ENCODE measurements at places on chromosomes 13 and 19. TPM values are rescaled to one million over a fixed set of nuclear protein-coding genes. Genes with fewer than 3 reads are reported as not detected.

DNA sequence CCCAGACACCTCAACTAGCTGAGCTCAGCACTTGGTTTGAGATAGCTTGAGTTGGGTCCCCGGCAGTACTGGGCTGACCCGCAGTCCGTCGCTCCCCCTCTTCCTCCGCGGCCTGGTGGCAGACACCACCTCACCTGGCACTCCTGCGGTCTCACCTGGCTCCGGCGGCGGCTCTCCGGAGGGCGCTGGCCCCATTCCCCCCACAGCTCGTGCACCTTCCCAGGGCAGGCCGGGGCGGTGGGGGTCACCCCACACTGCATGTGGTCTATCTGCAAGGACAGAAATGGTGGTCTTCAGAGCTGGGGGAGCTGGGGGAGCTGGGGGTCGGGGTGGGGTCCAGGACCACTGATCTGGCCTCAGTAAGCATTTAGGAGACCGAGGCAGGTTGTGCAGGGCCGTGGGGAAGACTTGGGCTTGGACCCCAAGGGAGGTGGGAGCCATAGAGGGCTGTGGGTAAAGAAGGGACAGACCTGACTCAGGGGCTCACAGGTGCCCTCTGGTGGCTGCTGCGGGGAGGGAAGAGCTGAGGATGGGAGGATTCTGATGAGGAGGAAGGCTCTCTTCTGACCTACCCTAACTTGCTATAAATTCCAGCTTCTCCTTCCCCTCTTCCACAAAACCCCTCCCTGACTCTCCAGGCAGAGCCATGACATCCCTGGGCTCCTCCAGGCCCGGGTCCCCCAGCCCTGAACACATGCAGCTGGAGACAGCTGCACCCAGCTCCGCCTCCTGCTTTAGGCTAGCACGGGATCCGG, 6.7 kb upstream of the PLIN4 start:
- H3K36me3 ChIP-seq = no peaks in the 10 kb centered on the region
- H3K4me1 ChIP-seq = no peaks in the 10 kb centered on the region
- no peaks in the 10 kb centered on the region for H3K27me3 ChIP-seq
- H3K4me3 ChIP-seq = no peak overlapping the region

FAM187B gene
- total RNA-seq = not detected

PTGER1 gene
- total RNA-seq = 0.67 TPM

DNA sequence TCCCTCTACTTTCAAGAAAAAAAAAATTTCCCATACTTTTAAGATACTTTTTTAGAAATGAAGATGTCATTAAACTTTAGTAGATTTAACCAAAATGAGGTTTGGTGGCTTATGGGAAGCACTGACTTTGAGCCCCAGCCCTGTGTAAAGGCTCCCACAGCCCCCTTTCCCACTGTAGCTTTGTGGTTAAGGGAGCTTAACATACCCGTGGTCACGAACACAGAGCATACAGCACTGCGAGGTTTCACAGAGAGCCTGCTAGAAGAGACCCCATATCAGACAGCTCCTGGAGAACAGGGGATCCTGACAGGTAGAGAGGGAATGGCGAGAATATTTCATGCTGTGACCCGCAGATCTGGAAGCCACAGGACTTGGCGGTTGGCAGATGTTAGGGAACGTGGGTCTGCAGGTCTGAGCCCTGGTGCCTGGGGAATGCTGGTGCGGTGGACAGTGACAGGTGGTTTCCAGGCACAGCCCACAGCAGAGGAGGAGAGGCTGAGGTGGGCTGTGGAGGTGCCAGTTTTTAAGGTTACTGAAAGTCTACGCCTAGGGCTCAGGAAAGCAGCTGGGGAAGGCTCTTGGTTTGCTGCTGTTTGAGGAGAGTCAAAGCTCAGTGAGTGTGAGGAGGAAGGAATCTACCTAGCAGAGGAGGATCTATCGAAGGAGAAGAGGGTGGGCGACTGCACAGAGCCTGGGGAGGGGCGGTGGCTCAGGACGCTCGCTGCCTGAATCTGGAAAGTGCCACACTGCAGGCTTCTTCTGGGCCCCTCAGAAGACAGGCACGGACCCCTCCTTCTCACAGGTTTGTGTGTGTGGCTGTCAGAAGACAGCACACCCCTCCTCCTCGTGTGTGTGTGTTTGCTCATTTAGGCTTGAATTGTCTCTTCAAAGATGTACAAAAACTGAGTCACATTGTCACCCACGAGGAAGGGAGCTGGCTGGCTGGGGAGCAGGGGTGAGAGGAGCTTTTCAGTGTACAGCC, 49.9 kb downstream of the SLC7A9 start:
- H3K27me3 ChIP-seq = peaks cover 13% of the 10 kb centered on the region
- no peak for DNase-seq
- H3K36me3 ChIP-seq = no peaks in the 10 kb centered on the region

GRCh38 chr19:4528843-4529242, 6.2 kb downstream of the PLIN5 start:
- H3K4me1 ChIP-seq = no peaks in the 10 kb centered on the region
- H3K36me3 ChIP-seq = no peaks in the 10 kb centered on the region
- no peak for DNase-seq
- no peaks in the 10 kb centered on the region for H3K27me3 ChIP-seq

GRCh38 chr13:73556902-73557301, 498.1 kb downstream of the KLF5 start:
- H3K4me1 ChIP-seq = no peaks in the 10 kb centered on the region
- H3K36me3 ChIP-seq = no peaks in the 10 kb centered on the region
- no peak overlapping the region for H3K4me3 ChIP-seq
- no peak for DNase-seq
- peaks cover 6% of the 10 kb centered on the region for H3K27me3 ChIP-seq

- H3K27ac ChIP-seq = no peak overlapping the region
- no peak for DNase-seq
- H3K4me1 ChIP-seq = no peaks in the 10 kb centered on the region
- H3K36me3 ChIP-seq = no peaks in the 10 kb centered on the region
Observed at GRCh38 chr13:110156301-110157049, 150.5 kb downstream of the COL4A1 start.

GRCh38 chr19:19672816-19673215, 4.2 kb downstream of the ZNF101 start:
- no peaks in the 10 kb centered on the region for H3K27me3 ChIP-seq
- no peak overlapping the region for H3K27ac ChIP-seq
- no peak for DNase-seq
- H3K4me1 ChIP-seq = peaks cover 35% of the 10 kb centered on the region

- no peak overlapping the region for H3K4me3 ChIP-seq
- DNase-seq = no peak
- no peak overlapping the region for H3K27ac ChIP-seq
- H3K27me3 ChIP-seq = no peaks in the 10 kb centered on the region
Observed at GRCh38 chr13:73038064-73038463, 20.7 kb upstream of the KLF5 start.

TLE6 gene
- total RNA-seq = 0.45 TPM

RASA3 gene
- total RNA-seq = 6.9 TPM

GRK1 gene
- not detected for total RNA-seq

GRCh38 chr13:48784916-48785548, 131.3 kb downstream of the CYSLTR2 start:
- H3K4me1 ChIP-seq = peaks cover 5% of the 10 kb centered on the region
- no peak for DNase-seq
- H3K27me3 ChIP-seq = peaks cover 13% of the 10 kb centered on the region
- H3K36me3 ChIP-seq = peaks cover 9% of the 10 kb centered on the region
- H3K4me3 ChIP-seq = no peak overlapping the region
- H3K27ac ChIP-seq = no peak overlapping the region

GIPR gene
- 29.0 TPM for total RNA-seq

GRCh38 chr19:9877780-9878510, 42.8 kb downstream of the PIN1 start:
- H3K27me3 ChIP-seq = no peaks in the 10 kb centered on the region
- H3K4me1 ChIP-seq = peaks cover 2% of the 10 kb centered on the region
- H3K36me3 ChIP-seq = no peaks in the 10 kb centered on the region

ATP4B gene
- total RNA-seq = not detected

SIAH3 gene
- total RNA-seq = not detected

NRTN gene
- total RNA-seq = not detected

DNA sequence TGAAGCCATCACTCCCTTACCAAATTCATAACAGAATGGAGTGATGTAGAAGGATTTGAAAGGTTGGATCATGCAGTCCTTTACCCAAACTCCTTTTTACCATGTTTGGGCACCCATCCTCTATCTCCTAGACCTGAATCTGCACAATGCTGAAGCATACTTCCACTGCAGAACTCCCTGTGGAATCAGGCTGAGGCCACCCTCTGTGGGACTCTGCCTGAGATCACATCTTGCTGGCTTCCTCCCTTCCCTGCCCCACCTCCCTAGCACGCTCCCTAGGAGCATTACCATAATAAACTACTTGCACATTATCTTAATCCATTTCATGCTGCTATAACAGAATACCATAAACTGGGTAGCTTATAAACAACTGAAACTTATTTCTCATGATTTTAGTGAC, 68.4 kb upstream of the VSTM2B start:
- DNase-seq = no peak
- H3K27me3 ChIP-seq = peaks cover 10% of the 10 kb centered on the region
